HCEC 1CT (cell line): ENCODE measurements at places on chromosomes 2 and 18.

DNA sequence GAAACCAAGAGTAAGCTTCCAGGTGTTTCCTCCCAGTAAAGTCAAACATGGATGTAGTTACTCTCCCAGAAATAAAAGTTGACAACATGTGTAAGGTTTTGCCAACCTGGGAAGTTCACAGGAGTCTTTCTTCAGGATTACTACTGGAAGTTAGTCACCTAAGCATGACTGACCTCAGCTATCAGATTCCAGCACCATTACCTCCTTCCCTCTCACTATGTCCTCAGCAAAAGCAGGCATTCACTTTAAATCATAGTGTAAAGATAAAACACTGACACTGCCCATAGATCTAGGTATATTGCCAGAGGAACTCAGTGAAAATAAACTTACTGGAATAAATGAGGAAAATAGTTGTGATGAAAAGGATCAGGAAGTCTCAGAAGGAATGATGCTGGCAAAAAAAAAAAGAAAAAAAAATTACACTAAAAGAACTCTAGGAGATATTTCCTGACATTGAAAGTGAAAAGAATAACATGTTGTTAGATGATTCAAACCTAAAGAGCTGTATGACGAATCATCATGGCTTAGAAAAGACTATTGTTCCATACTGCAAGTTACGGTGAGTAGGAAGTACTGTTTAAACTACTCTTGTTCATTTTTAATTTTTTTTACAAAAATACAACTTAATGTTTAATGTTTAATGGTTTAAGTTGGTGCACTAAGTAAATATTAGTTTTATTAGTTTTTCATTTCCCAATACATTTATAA, 484.5 kb upstream of the ZNF804A start:
- DNase-seq = peak; percentile 19

GRCh38 chr2:213306316-213306942, 22.2 kb downstream of the SPAG16 start:
- peak; percentile 29 for DNase-seq

- no peak for DNase-seq
These were observed 39.5 kb downstream of the GLI2 start for GRCh38 chr2:120775194-120775593.

DNA sequence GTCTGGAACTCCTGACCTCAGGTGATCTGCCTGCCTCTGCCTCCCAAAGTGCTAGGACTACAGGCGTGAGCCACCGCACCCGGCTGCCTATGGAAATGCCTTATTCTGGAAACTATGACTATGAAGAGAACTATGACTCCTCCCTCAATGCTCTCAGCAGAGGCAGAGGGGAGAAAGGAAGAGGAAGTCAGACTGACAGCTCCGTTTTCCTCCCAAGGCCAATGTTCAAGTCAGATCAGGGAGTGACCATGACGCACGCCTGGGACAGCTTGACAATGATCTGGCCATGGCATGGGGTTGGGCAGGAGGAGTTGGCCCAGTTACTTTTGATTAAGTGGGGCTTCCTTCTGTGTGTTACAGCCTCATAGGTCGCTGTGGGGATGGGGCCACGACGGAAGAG, 44.3 kb upstream of the MRPL33 start:
- DNase-seq = no peak

GRCh38 chr2:190674966-190675650, 26.2 kb downstream of the NAB1 start:
- no peak for DNase-seq

GRCh38 chr2:195830968-195831950, 174.2 kb downstream of the SLC39A10 start:
- DNase-seq = peak; percentile 24

DNA sequence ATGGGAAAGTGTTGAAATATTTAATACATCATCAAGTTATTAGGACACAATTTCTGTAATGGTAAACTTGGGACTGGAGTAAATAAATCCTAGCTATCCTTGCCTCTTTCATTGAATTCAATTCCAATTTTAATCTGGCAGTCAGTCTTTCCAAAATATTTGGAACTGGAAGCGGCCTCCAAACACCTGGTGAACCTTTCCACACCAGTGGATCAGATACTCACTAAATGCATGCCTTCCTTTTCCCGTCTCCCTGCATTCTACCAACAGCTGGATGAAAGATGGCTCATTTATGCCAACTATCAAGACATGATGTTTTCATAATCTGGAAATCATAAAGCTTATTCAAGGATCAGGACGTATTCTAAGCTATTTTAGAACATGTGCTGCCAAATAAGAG, 488.2 kb upstream of the SPHKAP start:
- no peak for DNase-seq

- no peak for DNase-seq
These were observed 65.0 kb upstream of the NPAS2 start for GRCh38 chr2:100754951-100755350.

DNA sequence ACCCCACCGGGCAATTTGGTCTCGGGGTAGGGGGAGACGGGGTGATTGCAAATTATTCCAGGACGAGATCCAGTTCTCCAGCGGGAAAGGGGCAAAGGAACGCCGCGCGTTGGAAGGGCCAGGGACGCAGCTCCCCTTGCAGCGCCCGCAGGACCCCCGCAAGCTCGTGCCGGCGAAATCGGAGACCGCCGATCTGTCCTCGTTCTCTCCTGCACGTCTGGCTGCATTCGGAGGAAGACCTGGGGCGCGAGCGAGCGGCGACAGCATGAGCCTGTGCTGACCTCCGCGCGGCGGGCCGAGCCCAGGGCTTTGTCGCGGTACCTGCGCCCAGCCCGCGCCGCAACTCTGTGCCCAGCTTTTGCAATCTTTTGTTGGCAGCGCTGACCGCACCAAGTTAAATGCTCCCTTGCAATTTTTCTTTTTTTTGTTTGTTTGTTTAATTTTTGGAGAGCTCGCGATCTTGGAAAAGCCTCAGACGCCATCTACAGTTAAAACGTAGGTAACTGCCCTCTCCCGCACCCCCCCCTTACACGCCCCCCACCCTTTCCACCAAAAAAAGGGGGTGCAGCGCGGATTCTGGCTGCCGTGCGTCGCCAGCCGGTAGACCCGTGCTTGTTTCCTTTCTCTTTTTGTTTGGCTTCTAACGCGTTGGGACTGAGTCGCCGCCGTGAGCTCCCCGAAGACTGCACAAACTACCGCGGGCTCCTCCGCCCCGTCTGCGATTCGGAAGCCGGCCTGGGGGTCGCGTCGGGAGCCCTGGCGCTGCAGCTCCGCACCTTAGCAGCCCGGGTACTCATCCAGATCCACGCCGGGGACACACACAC, 667 bp downstream of the TRIB2 start:
- peak; percentile 71 for DNase-seq

- DNase-seq = no peak
These were observed 143.9 kb downstream of the CCBE1 start for GRCh38 chr18:59553273-59553870.

- DNase-seq = no peak
These were observed 112.2 kb downstream of the TRIB2 start for GRCh38 chr2:12828980-12829379.

DNA sequence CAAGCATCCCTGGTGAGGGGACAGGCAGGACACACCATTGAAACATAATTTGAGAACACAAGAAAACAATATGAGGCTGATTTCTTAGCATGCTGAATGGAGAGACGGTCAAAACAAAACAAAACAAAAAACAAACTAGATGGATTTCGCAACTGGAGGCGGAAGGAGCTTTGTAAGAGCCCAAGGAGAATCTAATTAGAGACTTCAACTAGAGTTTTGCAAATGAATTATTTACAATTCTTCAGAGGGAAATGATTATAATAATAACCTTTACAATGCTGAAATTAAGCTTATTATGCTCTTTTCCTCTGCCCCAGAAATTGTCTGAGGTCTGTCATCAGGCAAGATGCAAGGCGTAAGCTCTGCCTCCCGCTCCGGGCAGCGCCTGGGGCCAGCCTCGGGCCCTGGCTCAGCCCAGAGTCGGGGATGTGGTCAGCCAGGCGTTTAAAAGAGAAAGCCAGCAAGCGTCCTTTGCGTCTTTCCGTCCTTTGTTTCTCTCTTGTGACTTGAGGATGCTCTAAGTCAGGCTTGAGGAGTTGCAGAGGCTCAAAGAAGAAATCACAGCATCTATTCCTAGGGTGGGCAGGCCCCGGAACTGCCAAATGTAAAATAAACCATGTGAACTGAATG, 139.6 kb downstream of the TWIST2 start:
- no peak for DNase-seq

DNA sequence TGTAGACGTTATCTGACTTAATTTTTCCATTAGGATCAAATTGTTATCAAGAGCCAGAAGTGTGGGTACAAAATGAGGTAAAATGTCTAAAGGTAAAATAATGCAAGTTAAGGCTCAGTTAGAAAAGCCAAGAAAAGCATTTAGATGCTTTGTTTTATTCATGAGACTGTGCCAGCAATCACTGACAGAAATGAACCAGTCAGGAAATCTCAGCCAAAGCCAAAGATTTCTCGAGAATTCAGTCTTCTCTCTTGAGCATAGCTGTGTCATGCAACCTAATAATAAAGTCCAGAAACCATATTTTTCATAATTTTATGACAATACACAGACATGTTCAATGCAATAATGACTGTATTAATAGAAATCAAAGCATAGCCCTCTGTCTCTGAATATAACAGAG, 43.5 kb upstream of the ZNF397 start:
- DNase-seq = no peak

GRCh38 chr2:123609077-123609476, 416.0 kb upstream of the CNTNAP5 start:
- no peak for DNase-seq

- no peak for DNase-seq
These were observed 17.4 kb downstream of the LDLRAD4 start for GRCh38 chr18:13235981-13236380.
